ENCODE measurements at places on chromosomes 2 and 18. TPM values are rescaled to one million over a fixed set of nuclear protein-coding genes. Genes with fewer than 3 reads are reported as not detected.

- DNase-seq, result no peak
Measured at GRCh38 chr2:133561045-133561852, 7.0 kb downstream of the NCKAP5 start.

DNA sequence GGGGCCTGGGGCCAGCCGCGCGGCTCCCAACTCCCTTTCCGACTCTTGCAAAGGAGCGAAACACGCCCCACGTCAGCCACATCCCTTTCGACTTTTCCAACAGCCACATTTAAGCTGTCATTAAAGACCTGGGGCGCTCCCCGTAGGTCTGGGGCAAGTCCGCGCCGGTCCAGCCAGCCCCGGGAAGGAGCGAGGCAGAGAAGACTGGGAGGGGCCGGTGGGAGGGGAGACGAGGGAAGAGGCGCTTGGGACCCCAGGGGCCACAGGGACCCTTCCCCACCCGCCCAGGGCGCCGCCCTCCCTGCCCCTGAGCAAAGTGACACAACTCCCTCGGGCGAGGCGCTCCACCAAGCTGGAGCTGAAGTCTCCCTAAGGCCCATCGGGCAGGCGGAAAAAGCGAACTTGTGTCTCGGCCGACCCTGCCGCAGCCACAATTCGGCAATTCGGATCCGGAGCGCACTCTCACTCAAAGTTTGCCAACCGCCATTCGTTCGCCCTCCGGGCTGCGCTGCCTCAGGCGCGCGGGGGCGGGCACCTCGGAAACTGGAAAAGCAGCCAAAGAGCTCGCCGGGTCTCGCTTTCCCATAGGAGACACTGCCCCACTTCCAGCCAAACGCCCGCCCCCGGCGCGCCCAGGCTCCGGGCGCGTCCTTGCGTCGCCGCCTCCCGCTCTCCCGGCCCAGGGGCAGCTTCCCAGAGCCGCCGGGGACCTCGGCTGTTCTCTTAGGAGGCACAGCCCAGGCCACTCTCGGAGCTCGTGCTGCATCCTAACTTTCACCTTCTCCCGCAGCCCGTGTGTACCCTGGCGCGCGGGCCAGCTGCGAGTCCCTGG lies 1.1 kb upstream of the KCTD1 start:
- no peak for DNase-seq

DNA sequence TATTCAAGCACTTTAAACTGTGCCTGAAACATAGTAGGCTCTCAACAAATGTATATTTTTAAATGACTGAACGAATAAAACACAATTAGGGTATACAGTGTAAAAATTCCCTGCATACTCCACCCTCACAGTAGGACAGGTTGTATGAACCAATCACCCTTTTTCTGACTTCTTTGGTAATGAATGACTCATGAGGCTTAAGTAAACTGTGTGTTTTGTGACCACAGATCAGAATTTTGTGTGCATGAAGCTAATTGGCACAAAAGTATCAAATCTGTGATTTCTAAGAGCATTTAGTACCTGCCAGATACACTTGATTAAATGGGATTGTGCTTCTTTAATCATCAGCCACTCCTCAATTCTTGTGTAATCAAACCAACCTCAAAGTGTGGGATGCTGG lies 109.9 kb upstream of the MAP4K3 start:
- DNase-seq, result no peak

DNA sequence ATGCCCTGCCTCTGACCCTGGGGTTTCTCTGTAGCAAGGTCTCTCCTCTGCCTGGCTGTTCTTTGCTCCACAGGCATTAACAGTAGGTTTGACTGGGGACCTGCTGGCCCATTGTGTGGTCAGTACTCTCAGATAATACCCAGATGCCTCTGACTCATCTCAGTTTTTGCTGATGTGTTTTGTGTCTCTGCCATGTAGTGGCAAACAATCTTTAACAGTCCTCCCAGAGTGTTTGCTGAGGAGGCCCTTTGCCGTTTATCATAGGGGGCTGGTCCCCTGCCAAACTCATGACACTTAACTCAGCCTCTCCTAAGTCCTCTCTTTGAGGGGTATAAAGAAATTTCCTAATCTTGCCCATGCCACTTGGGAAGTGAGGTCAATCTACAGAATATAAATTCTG lies 793.7 kb upstream of the FANCL start:
- no peak for DNase-seq

Gene TRAPPC8
- total RNA-seq, result 33.9 TPM

- no peak for DNase-seq
Measured at GRCh38 chr2:5713101-5713500, 20.9 kb downstream of the SOX11 start.

Gene ALPG
- total RNA-seq, result not detected

DNA sequence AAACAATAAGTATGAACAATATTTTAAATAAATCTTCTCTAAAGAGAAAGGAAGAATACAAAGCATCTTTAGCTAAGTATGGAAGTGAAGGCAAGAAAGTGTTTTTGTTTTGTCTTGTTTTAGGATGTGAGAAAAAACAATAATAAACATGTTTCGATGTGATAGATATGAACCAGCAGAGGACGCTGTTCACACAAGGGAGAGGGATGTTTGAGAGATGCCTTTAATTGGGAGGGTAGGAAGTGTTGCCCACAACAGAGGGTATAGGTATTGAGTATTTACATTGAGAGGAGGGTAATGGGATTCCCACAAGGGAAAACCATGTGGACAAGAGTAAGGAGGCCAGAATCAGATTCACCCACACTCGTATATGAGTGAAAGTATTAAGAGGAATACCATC lies 55.1 kb downstream of the CDH19 start:
- no peak for DNase-seq

GRCh38 chr2:217058791-217059755 lies 199.2 kb upstream of the TNP1 start:
- DNase-seq, result no peak

Gene CTAGE1
- total RNA-seq, result not detected

DNA sequence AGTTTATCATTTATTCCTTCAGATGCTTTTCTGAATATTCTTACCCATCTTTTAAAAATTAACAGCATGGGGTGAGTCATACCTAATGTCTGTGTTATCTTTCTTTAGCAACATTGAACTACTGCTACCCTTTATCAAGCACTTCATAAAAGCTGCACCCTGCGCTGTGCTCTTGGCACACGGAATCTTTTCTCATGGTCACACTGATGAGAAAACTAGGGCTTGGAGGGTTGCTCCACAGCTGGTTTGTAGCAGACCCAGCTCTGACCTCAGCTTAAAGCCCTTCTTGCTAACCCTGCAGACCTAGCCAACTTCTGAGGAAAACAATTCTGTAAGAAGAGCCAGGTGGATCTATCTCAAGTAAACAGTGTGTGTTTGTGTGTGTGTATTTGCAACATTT lies 106.3 kb downstream of the RNF144A start:
- DNase-seq, result no peak

- no peak for DNase-seq
Measured at GRCh38 chr18:78713069-78713468, 266.5 kb upstream of the SALL3 start.

Gene DSC1
- not detected for total RNA-seq

Gene TAF4B
- total RNA-seq, result 27.2 TPM

DNA sequence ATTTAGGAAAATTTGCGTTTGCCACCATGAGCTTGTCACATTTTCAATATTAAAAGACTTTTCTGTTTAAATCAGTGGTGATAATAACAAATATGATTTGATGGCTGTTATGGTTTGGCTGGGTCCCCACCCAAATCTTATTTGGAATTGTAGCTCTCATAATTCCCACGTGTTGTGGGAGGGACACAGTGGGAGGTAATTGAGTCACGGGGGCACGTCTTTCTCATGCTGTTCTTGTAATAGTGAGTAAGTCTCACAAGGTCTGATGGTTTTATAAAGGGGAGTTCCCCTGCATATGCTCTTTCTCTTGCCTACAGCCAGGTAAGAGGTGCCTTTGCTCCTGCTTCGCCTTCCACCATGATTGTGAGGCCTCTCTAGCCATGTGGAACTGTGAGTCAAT lies 83.4 kb upstream of the RGPD4 start:
- DNase-seq, result no peak

DNA sequence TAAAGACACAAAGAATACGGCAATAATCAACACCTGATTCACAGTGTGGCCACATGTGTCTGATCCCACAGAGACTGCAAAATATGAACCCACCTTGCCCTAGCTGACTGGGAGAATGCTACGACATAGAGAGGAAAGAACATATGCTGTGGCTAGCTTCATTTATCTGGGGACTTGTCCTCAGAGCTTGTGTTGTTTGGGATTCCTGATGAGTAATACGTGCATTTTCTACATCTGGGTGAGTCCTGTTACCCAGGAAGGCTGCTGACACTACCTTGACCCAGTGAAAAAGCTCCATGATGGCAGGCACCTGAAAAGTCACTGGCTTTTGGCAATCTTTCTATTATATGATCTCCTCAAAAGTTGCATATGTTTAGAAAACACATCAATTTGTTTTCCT lies 427.7 kb upstream of the LYPD1 start:
- no peak for DNase-seq

DNA sequence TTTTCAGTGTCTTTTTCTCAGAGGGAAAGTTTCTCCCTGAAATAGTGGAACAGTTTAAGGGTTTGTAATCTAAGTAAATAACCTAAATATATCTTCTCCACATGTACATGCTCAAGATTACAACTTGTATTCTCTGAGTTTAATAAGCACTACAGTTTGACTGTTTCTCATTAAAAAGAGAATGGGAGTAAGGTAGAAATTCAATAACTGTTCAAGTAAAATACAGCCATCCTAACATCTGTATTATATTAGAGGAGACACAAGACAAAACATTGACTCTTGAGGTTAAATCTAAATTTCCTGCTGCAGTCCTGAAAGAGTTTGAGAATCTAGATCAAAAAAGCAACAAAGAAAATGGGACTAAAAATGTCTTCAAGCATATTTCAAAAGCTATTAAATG lies 73.0 kb upstream of the ZNF397 start:
- DNase-seq, result no peak

Gene SLC5A7
- total RNA-seq, result not detected

DNA sequence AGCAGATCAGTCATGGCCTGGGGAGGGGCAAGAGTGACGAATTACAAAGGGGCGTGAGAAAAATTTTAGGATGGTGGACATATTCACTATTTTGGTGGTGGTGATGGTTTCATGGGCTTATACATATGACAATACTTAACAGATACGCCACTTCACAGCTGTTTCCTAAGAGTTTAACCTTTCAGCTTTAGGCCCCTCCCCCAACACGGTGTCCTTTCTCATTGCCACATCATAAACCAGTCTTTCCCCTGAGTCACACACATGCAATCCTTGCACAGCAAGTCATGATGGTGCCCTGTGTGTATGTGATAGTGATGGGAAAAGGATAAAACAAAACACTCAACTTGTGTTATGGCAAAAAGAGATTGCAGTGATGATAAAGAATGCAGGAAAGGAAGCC lies 47.6 kb upstream of the IL1R1 start:
- DNase-seq, result peak; percentile 26

DNA sequence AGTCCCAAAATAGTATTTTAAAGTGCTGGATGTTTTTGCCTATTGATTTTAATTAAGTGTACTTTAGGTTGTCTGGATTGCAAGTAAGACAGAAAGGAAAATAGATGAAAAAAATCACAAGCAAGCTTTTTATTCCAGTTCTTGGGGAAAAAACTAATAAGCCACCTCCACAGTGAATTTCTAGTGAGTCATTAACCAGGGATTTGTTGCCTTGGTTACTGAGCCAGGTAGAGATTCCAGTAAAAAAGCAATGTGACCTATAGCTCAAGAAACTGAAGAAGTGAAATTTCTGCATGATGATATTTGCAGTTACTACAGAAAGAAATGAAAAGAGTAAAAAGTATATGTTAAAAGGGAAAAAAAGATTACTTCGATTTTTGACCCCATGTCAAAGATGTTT lies 160.6 kb downstream of the METTL4 start:
- DNase-seq, result no peak

DNA sequence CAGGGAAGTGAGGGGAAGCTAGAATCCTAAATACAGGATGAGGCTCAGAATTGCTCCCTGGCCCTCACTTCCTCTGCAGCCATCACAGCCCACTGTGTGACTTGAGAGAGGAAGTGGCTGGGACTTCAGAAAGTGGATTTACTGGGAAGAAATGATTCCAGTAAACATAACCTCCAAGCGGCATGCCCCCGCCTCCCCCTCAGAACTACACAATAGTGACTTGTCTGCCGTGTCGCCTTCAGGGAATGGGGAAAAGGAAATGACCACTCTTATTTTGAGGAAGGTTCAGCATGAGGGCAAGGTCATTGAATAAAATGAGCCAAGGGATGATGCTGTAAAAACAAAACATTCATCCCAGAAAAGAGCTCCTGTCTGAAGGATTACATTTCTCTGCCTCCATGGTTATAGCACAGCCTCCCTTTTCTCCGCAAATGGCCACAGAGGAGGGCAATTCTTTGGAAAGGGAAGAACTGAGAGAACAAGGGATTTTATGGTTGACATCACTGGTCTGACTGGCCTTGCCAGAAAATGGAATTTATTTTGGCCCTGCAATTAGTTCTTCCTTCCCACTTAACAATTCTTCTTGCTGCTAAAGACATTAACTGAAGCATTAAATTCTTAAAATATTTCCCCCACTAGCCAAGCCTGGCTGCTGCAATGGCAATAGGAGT lies 78.9 kb upstream of the DAPL1 start:
- no peak for DNase-seq

Gene LRRTM1
- not detected for total RNA-seq

- DNase-seq, result no peak
Measured at GRCh38 chr18:3360211-3360610, 89.8 kb upstream of the TGIF1 start.

GRCh38 chr2:29213888-29214291 lies 98.7 kb downstream of the CLIP4 start:
- no peak for DNase-seq

GRCh38 chr2:128691526-128691925 lies 372.9 kb upstream of the HS6ST1 start:
- DNase-seq, result no peak

GRCh38 chr2:232348936-232349335 lies 29.6 kb upstream of the ALPP start:
- no peak for DNase-seq

DNA sequence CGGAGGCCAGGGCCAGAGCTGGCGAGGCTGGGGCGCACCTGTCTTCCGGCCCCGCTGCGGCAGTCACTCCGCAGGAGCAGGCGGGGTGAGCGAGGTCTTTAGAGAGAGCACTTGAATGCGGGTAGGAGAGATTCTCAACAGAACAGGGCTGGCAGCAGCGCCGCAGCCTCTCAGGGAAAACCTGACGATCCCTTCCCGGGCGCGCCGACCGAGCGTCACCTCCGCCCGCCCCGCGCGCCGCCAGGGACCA lies 526 bp downstream of the PRKRA start:
- no peak for DNase-seq

- no peak for DNase-seq
Measured at GRCh38 chr2:218123986-218124385, 1.8 kb upstream of the CXCR2 start.
